ENCODE measurements at places on chromosomes 12 and 14.
A peak's percentile ranks its signal among the peaks of the same experiment; 100 is the strongest.

DNA sequence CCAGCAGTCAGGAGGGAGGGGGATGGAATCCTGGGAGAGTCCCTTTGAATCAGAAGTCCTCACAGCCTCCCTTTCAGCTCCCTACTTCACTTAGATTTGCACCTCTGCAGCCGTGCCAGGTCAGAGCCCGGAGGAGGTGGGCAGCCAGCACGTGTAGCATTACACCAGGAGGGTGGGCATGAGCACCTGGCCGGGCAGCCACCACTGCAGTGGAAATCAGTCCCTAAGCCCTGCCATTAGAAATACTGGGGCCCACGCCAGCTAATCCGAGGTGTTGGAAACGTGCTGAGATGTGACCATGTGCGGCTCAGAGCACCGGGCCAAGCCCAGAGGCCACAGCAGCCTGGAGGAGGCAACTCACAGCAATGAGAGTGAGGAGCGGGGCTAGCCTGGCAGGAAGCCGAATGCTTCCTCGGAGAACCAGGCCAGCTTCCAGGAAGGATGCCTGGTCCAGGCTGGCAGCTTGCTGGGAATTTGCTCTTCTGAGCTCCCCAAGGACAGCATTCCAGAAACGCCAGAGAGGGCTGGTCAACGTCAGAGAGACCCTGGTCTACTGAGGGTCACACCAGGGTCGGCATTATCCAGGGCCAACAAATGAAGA is 9.4 kb upstream of the CACNA2D4 start:
- no peak for DNase-seq

- DNase-seq: no peak
Observed at GRCh38 chr14:98231210-98231609, 1040.8 kb downstream of the BCL11B start.

DNA sequence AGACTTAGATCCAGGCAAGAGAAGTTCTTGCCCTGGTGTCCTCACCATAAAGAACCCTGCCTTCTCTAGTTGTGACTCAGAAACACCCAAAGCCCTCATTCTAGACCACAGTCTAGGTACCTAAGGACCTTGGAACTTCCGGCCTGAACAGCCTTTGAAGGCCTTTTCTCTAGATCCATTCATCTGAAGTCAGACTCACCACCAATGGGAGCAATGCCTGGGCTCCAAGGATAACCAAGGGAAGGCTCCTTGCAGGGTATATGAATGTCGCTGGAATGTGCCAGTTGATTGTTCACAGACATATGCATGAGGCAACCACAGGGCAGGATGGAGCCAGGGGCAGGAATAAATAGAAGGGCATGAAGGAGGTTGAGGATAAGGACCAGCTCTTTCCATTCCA is 86.3 kb downstream of the PLCZ1 start:
- DNase-seq: no peak

- DNase-seq: no peak
Observed at GRCh38 chr12:124037331-124037730, 64.3 kb downstream of the ZNF664 start.

GRCh38 chr12:59030415-59030814 is 110.1 kb upstream of the LRIG3 start:
- no peak for DNase-seq

DNA sequence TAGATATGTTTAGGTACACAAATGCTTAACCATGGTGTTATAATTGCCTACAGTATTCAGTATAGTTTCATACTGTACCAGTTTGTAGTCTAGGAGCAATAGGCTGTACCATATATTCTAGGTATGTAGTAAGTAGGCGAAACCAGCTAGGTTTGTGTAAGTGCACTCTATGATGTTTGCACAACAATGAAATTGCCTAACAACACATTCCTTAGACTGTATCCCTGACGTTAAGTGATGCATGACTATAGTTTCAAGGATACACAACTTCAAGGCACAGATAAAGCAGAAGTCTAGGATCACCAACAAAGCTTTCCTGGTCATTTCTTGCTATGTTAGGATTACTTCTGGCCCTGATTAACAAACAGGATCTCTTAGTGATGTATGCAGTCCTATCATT is 135.1 kb downstream of the SLC38A1 start:
- no peak for DNase-seq

- DNase-seq: no peak
Observed at GRCh38 chr14:64729386-64730060, 25.3 kb downstream of the PLEKHG3 start.

GRCh38 chr12:21305661-21306060 is 29.1 kb downstream of the SLCO1A2 start:
- no peak for DNase-seq

- no peak for DNase-seq
Observed at GRCh38 chr14:105315211-105315721, 718 bp downstream of the PACS2 start.

DNA sequence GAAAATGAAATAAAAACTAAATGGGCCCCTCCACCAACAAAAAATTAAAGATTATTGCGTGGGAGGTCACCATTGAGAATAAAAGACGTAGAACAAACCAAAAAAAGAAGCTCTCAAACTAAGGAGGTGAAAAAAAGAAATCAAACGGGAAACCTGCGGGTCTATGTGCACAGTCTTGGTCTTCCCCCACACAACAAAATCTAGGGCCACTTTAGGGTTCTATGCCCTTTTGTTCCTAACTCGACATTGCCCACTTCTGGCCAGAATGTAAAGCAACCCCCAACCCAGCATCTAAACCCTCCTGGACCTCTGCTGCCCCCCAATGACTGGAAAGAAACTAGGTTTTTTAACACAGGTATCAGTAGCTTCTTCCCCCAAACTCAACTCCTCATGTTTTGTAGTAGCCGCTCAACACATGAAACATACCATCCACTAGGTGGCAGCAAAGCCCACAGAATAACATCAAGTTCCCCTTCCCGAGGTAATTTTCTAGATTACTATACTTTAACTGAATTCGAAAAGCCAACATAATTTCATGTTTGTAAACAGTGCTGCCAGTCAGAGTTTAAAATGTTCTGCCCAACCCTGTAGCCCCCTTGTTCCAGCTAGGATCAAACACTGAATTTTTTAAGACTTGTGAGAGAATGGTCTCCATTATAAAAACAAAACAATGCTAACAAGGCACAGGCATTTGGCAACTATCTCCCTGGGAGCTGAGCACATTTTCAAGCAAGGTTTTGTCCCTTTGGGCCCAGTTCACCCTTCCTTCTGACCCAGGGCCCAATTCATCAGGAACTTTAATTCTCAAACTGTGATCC is 18.7 kb downstream of the DAD1 start:
- peak; percentile 66 for DNase-seq

DNA sequence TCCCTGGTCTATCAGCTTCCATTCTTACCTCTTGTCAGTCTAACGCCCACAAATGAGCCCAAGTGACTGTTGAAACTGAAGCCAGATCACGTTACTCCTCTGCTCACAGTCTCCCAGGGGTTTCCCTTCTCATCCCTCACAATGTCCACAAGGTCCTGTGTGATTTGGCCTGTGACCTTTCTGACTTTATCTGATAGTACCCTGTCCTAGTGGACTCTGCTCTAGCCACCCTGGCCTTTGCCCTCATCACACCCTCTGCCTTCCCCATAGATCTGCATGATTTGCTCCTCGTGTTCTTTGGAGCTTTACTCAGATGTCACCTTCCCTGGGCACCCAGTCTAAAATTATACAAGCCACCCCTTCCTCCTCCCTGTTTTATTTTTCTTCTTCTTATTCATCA is 55.5 kb downstream of the RDH12 start:
- no peak for DNase-seq

DNA sequence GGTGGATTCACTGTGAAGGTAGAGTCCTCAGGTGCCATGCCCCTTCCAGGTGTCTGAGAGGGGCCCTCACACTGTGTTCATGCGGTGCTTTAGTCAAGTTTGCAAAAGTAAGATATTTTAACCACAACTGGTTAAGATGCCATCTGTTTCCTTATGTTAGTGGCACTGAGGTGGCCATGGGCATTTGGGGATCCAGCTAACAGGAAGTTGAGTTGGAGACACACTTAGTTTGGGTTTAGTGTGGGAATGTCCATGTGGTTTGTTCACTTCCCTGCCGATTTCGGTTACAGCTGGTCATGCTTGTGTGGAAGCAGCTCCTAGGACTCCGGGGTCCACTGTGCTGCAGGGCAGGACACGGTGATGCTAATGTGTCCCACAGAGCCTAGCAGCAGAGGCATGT is 17.3 kb upstream of the ABHD12B start:
- DNase-seq: no peak

GRCh38 chr12:91687052-91688017 is 458.3 kb downstream of the BTG1 start:
- DNase-seq: no peak

DNA sequence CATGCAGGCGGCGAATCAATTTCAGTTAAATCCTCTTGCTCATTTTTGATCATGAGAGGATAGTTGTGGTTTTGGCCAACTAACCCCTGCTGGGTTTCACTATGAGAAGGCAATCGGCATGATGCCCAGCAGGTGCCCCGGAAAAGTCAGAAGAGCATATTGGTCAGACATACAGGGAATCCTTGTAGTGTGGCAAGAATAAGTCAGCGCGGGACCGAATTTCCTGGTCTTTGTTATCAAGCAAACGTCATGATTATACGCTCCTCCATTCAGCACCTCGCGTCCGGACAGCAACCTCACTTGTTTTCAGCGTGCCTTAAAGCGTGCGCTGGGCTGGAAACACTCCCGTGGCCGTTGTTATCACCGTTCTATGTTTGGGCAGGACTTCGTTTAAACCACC is 1.8 kb downstream of the TBC1D30 start:
- peak; percentile 43 for DNase-seq

DNA sequence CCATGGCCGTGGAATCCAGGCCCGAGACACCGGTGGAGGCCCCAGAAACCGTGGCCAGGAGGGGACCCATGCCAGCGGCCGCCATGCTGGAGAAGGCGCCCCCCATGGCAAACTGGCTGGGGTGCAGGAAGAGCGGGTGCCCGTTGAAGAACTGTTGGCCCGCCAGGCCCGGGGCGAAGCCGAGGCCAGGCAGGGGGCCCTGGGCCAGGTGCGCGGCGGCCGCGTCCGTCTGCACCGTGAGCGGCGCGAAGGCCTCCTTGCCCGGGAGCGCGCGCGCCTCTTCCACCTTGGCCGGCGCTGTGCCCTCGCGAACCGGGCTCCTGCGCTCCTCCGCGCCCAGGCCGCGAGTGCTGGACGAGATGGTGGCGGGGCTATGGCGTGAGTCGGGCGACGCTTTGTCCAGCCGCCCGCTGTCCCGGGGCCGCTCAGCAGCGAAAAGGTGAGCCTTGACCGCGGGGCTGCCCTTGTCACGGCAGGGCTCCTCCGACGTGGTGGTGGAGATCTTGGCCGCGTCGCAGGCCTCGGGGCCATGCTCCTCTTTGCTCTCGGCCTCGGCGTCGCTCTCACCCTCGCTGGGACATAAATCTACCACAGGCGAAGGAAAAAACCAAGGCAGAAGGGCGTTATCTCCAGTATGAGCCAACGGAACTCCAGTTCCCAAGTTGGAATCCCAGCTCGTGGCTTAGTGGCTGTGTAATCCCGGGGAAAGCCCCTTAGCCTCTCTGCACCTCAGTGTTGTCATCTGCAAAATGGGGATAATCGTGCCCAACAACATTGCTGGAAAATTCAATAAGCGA is 9.5 kb downstream of the TBX3 start:
- no peak for DNase-seq

DNA sequence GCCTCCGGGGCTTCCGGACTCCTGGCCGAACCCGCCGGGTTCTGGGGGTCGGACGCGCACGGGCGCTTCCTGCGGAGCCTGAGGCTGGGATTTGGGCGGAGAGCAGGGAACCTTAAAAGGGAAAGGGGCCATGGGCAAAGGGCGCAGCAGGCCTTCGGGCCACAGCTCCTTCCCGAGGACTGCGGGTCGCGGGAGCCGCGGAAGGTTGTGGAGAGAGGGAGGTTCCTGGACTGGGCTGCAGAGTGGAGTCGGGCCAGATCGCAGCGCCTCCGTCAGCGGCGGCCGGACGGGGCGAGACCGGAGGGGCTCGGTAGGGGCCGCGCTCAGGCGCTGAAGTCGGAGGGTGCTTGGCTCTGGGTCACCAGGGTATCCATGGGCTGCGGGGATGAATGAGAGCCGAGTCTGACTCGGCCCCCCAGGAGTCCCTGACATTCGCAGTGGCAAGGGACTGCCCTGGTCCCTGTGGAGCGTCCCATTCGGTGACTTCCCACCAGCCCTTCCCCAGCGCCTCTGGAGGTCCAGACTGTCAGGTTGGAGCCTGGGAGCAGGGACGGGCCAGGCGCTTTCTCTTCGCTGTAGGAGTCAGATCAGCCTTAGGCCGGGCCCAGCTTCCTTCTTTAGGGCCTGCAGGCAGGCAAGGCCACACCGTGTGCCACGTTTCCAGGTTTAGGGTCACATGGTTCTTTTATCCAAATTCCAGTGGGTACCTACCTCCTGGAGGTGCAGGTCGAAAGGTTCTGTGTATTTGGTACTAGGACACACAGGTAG is 938 bp upstream of the SLC25A29 start:
- DNase-seq: no peak

DNA sequence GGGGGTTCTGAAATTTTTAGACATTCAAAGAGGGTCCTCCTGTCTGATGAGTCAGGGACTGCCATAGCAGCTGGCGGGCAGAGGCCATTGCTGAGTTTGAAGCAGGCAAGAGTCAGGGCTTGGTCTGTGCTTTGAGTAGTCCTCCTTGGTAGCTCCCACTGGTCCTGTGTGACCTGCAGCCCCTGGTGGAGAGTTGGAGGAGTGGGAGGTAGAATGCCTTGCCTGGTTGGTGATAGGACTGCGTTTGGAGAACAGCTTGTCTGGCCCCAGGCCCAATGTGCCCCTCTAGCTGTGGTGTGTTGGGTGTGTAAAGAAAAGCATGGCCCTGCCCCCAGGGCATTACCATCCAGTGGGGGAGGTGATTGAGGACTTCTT is 116.7 kb downstream of the BEGAIN start:
- no peak for DNase-seq

DNA sequence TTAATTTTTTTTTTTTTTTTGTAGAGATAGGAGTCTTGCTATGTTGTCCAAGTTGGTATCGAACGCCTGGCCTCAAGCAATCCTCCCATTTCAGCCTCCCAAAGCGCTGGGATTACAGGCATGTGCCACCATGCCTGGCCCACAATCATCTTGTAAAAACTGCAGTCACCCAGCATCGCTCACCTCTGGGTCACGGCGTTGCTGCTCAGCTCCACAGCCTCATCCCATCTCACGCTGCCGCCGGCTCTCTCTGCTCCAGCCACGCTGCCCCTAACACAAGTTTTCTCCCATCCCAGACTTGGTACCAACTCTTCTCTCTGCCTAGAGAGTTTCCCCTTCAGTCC is 69.2 kb downstream of the MAP1LC3B2 start:
- DNase-seq: no peak

DNA sequence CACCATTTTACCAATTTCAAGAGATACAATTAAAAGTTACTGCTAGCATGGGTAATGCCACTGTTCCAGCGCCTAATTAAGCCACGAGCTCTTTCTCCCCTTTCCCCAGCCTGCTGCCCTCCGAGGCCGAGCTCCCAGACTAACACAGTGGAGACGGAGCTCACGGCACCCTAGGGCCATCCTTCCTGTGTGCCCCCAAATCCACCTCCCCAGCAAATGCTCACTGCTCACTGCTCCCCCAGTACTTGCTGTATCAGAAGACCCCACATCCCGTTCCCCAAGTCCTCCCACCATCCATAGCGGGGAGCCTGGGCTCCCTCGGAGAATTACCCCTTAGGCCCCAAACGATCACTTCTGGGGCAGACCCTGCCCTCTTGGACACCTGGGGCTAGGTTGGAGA is 42.7 kb downstream of the SLC6A12 start:
- DNase-seq: no peak
